Activated naive CD8-positive, alpha-beta T cell treated with anti-CD3 and anti-CD28 coated beads, Interleukin-2, amount 50 U/mL, for 16 hours (primary cell): ENCODE measurements at places on chromosomes 12 and 14.
A peak's percentile ranks its signal among the peaks of the same experiment; 100 is the strongest.

- DNase-seq, result no peak
These were observed 532.3 kb upstream of the TBX3 start for GRCh38 chr12:115216301-115216700.

GRCh38 chr12:117063162-117063911, 35.9 kb downstream of the TESC start:
- no peak for DNase-seq

DNA sequence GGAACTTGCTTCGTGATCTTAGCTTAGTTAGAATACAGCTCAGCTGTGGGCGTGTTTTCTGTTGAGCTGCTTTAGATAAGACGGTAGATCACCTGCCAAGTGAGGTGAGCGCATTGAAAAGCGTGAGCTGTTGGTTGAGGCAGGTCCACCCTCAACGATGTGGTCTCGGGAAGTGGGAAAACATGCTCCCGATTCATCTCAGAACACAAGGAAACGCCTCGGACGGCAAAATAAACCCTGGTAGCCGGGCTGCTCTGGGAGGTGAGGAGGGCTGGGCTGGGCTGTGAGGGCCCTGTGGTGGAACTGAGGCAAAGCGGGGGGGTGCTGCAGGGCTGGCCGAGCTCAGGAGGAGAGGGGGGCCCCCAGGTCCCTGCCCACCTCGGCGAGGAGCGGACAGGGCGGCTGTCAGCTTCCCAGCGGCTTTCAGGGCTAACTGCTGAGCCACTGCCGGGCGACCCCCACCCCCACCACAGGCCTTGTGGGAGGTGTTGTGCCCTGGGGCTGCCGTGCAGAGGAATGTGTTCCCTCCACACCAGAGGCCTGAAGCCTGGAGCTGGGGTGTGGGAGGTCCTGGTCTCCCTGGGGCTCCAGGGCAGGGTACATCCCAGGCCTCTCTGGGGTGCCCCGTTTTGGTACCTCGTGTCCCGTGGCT, 30.7 kb downstream of the NOC4L start:
- DNase-seq, result no peak

- DNase-seq, result no peak
These were observed 111.4 kb downstream of the DICER1 start for GRCh38 chr14:95045836-95046430.

GRCh38 chr12:12774791-12775190, 10.7 kb upstream of the APOLD1 start:
- no peak for DNase-seq

DNA sequence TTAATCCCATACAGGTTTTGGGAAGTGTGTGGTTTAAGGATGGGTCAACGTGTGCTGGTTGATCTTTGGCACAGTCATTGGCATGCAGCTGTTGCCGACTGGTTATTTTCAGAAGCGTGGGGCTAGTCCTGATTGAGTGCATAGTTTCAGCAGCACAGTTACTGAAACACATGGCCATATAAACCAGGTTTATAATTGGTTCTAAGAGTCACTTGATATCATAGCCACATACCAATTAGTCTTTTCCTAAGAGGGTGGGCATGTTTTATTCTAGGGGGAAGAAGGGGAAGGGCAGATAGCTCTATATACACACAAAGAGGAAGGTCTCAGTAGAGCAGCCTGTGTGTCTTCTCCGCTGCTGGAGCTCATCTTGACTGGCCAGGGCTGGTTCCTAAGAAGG, 11.0 kb upstream of the RPS6KL1 start:
- DNase-seq, result no peak

DNA sequence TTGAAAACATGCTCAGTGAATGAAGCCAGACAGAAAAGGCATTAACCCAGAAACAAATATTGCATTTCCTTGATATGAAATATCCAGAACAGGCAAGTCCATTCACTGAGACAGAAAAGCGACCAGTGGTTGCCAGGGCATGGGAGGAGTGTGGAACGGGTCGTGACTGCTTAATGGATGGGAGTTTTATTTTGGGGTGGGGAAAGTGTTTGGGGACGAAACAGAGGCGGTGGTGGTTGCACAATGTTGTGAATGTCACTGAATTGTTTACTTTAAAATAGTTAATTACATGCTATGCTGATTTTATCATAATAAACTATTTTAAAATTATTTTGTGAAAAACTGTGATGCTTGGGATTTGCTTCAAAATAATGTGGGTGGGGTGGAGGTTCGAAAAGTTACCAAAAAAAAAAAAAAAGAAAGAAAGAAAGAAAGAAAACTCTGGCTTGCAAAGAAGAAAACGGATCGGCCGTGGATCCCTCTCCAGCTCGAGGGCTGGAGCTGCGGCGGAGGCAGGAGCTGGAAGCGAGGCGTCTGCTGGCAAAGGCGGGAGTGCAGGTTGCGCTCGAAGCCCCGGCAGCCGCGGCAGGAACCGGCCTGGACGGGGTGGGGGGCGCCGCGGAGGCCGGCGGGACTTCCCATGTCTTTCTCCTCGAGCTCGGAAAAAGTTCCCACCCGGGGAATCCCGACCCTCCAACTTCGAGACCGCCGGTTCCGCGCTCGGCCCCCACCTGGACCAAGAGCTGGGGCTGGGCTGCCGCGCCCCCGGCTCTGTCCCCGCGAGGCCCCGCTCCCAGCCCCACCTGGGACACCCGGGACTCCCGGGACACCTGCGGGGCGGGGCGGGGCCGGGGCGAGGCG, 524 bp upstream of the P2RX2 start:
- no peak for DNase-seq

DNA sequence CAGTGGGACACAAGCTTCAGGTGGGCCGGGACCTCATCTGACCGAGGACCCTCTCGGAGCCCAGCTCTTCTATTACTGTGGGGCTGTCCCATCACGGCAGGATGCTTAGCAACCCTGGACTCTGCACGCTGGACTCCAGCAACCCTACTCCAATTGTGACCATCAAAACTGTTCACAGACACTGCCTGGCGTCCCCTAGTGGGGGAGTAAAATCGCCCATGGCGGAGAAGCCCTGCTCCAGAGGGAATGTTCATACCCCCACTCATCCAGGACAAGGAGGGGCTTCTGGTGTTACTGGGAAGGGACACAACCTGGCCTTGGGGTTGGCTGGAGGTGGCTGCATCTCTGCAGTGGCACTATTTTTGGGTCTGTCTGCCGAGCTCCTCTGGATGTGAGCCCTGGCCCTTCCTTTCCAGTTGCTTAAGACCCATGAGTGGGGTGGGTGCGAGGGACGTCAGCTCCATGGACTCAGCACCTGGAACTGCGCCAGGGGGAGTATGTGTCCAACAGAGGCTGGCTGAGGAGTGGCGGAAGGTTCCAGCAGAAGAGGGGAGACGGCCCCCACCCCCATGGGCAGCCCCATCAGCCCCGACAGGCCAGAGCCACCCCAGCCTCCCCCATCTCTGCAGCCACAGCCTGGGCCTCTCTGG, 103.8 kb downstream of the RFLNA start:
- DNase-seq, result no peak

GRCh38 chr12:103326190-103326589, 169.6 kb downstream of the C12orf42 start:
- DNase-seq, result no peak

DNA sequence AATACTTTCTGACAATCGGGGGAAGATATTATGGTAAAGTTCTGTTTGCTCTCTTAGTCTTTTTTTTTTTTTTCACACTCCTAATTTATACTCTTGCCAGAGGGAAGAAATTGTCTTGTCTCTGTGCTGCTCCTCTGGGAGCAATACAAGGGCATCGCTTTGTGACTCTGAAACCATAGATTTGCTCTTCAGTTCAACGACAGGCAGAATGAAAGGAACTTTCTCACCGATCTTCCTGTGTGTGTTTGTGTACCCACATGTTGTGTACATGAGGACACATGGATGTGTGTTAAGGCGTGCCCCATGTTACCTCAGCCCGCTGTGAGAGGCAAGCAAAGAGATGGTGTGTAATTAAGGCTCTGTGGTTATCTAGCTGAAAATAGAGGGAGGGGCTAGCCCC, 457.6 kb downstream of the EGLN3 start:
- no peak for DNase-seq

- peak; percentile 92 for DNase-seq
These were observed at the start of gene SLC38A2 for GRCh38 chr12:46372544-46373300. SLC38A2 (minus strand) TSS chr12:46372773; CDS start chr12:46371293, 1,480 bp downstream.

- DNase-seq, result peak; percentile 59
These were observed 3.9 kb upstream of the LRP1 start for GRCh38 chr12:57124261-57124877.

GRCh38 chr14:68364792-68365192, 428.1 kb downstream of the ZFP36L1 start:
- DNase-seq, result no peak

DNA sequence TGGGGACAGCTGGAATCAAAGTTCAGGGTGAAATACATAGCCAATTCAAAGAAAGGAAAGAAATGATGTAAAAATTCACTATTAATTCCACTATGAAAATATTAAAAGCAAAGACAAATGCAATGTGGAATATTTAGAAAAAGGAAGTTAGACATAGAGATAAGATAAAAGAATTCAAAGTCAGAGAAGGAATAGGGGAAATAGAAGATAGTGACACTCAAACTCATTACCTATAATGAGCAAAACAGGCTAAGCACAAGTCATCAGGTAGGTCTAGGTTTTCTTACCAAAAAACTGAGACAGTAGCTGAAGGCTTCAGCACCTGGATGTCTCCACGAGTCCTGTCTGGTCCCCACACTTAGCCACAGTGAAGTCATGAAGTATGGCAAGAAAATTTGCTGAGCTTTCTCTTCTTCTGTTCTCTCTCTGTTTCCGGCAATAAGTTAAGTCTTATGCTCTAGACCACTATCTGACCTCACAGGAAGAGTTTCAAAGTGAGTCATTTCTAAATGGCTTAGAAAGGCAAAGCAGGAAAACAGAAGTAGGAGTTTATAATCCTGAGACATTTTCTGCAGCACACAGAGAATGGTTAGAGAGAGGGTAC, at the start of gene C3AR1:
C3AR1 (minus strand) TSS at position 369 of the 604 bp plus-strand sequence. CDS start 6,174 bp downstream, outside the sequence.
- no peak for DNase-seq

DNA sequence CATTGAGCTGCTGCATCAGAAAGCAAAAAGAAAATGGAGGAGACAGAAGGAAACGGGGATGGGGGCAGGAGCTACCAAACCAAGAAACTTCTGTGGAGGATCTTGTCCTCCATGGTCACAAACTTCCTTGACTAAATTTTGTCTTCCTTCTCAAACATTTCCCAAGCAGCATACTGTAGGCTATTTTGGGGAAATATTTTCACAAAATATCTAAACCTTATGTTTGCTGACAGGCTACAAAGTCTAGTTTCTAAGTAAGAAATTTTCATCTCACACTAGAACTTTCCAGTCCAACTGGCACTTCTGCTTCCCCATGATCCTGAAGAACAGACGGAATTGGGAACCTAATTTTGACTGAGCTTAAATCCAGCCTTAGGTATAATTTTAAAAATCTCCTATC, 552.0 kb downstream of the SNAPC1 start:
- no peak for DNase-seq

GRCh38 chr14:72535485-72535884, 358.4 kb downstream of the DPF3 start:
- no peak for DNase-seq

DNA sequence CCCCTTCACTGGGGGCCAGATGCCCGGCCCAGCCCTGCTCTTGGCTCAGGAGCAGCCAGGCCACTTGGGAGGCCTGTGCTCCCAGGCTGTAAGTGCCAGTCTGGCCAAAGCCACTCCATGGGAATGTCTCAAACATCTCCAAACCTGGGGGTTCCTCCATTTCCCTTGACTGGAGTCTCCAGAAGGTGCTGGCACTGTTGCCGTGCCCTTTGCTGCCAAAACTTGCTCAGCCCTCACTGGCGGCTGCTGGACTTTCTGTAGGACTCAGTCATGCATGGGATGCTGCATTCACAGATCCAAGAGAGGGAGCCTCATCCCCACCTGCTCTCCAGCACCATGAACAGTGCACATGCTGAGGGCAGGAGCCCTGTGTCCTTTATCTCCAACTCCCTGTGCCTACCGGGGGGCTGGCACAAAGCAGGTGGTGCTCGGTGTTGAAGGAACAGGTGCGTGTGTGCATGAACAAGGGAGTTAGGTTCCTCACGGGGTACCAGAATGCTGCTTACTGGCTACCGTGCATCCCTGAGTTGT, 9.6 kb upstream of the OTUB2 start:
- no peak for DNase-seq

- DNase-seq, result no peak
These were observed 19.7 kb downstream of the ELK3 start for GRCh38 chr12:96213869-96214268.
